ENCODE measurements at places on chromosomes 2 and 18.

GRCh38 chr2:33118651-33119050 lies 171.9 kb downstream of the LTBP1 start:
- no peak for DNase-seq

- DNase-seq, result no peak
These were observed 109.0 kb upstream of the KCNJ3 start for GRCh38 chr2:154589514-154589913.

- no peak for DNase-seq
These were observed 1.1 kb upstream of the MBOAT2 start for GRCh38 chr2:9004338-9005204.

DNA sequence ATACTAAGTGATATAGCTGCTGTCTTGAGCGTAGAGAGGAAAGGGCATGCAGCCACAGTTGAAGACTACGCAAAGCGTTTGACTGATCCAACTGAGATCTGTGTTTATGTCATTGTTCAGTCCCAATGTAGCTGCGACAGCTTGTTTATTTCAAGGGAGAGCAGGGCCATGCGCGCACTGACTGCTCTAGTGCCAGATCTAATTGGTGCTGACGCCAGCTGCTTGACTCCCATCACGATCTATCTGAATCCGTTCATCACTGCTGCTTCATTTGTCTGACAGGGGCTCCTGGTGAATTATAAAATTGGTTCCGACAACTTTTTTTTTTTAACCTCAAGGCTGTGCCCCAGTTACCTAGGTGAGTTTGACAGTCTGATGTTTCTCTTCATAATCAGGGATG lies 75.7 kb downstream of the CHST9 start:
- no peak for DNase-seq

- no peak for DNase-seq
These were observed 151.3 kb downstream of the KLHL29 start for GRCh38 chr2:23536326-23536725.

- no peak for DNase-seq
These were observed 43.6 kb downstream of the PKP4 start for GRCh38 chr2:158500333-158500732.

- DNase-seq, result no peak
These were observed 43.0 kb downstream of the G6PC2 start for GRCh38 chr2:168944065-168944464.

DNA sequence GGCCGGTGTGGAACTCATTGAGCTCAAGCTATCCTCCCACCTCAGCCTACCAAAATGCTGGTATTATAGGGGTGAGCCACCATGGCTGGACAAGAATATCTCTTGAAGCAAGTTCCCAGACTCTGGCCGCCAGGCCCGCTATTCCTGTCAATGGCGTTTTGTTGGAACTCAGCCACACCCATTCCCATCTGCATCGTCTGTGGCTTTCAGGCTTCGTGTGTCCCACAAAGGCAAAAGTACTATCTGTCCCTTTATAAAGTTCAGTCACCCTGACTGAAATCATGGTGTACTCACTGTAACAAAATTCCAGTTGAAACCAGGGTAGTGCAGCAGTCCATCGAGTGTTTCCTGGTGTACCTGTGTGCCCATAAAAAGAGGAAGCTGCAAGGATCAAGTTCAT lies 96.7 kb downstream of the SH3BP4 start:
- DNase-seq, result no peak

- DNase-seq, result no peak
These were observed 530.7 kb downstream of the TMEM182 start for GRCh38 chr2:103292573-103292972.

DNA sequence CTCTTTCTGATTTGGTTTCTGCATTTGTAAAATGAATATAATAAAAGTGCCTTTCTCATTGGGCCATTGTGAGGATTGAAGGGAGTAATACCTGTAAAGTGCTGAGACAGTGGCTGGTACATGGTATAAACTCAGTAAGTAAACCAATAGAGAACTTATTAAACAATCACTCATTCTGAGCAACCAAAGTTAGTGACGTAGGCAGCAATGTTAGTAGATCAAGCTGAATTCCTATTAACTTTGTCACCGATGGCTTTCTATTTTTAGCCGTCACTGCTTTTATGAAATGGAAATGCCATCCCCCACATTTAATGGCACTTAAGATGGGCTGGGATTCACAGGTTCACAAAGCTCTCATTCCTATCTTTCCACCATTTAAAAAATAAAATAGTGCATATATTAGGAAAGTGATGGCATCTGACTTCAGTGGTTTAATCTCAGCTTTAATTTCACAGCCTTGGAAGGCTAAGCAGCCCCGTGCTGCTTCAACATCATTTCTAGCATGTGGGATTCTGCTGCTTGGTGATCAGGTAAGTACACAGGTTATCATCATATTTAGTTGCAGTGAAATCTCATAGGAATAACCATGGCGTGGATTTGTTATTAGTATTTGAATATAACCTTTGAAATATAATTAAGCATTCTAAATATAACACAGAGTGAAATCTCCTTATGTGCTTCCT lies 17.6 kb upstream of the PPP4R1 start:
- peak; percentile 87 for DNase-seq

- peak; percentile 84 for DNase-seq
These were observed 13.3 kb upstream of the MTIF2 start for GRCh38 chr2:55282110-55282917.

- peak; percentile 31 for DNase-seq
These were observed 130.3 kb upstream of the GLI2 start for GRCh38 chr2:120605231-120605935.

- peak; percentile 29 for DNase-seq
These were observed 4.7 kb downstream of the CAPG start for GRCh38 chr2:85405201-85406059.

DNA sequence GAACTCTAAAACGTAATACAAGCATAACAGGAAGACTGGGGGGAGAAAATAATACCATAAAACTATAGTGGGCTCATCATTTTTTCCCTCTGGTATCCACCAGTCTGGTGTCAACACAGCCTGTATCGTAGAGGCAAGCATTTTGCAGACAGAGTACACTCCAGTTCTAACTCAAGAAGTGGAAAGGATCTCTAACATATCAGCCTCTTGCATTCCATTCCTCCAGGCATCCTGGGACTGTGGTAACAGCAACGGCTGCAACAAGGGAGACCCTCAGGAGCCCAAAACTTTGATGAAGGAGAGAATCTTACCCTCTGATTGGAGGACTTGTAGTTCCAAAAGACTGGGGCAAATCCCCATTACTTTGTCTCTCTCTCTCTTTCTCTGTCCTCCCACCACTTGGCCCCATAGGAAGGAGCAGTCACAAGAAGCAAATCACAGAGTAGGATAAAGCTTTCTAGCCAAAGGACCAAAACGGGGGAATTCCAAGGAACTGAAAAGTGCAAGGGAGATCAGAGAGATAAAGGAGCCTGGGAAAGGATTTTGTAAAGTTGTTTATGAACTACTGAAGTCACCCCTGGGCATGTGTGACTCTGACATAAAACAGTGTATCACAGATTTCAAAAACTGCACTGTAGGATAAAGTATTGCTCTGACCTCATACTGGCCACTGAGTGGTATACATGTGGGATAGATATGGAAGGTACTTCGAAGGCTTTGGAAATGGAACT lies 11.9 kb downstream of the FRZB start:
- DNase-seq, result no peak

DNA sequence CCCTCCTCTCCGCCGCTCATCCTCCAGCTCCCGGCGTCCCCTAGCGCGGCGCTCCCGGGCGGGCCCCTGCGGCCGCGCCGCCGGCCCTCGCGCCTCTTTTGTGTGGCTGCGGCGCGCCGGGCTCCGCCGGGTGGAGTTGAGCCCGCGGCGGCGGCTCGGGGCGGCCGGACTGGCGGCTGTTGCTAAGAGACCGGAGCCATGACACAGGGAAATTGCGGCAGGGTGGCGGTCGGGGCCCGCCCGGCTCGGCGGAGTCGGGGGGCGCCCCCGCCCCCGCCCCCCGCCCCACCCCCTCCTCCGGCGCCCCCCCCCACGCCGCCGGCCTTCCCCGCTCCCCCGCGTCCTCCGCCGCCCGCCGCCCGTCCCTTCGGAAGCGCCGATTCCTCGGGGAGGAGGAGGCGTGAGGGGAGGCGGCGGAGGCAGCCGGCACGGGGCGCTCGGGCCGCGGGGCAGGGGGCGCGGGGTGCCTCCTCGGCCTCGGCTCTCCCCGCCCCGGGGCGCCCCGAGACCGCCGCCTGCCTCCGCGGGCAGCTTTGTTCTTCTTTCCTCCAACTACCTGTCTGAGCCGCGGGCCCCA lies at the start of gene TMEM200C:
Gene TMEM200C (minus strand): TSS at position 224 of the 577 bp plus-strand sequence. CDS start 3,459 bp downstream, outside the sequence.
- no peak for DNase-seq

DNA sequence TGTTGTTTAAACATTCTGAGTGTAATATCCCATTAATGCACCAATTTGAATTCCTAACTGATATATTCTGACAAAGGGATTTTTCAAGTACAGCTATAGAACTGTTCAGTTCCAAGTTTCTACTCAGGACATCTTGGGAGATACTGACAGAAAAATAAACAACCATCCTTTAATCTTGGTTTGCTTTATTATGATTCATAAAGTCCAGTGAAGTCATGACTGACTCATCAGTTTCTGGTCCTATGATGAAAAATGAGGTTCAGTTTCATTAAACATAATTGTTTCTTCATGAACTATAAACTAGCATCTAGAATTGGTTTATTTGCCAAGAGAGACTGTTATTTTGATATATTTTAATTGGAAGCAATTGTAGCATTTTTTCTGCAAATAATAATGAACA lies 896.2 kb downstream of the CCDC85A start:
- DNase-seq, result peak; percentile 4

DNA sequence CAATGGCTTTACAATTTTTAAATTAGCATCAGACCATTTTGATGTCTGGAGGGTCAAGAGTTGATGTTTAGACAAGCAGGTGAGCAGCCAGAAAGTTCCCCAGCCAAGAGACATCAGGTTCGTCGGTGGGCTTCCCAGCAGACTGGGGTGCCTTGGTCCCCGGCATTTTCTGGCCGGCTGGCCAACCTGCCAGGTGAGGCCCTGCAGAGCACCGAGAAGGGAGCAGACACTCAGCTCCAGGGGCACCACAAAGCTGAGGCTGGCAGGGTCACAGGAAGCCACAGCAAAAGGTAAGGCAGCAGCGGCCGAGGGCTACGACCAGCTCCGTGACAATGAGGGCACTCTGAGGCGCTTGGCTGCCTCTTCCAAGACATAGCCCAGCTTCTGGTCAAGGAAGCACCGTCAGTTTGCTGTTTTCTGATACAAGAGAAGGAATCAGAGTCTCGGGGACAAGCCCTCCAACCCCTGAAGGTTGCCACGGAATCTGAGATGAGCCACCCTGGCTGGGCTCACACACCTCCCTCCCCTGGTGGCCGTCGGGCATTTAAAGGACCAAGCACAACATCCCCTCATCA lies 229.0 kb downstream of the MGAT5 start:
- no peak for DNase-seq

Measured in fibroblast of skin of abdomen (primary cell).